ENCODE measurements at places on chromosomes 1 and 21.

- DNase-seq, result no peak
These were observed 725.7 kb downstream of the USP25 start for GRCh38 chr21:16455526-16455925.

- DNase-seq, result no peak
These were observed 42.1 kb upstream of the HUNK start for GRCh38 chr21:31830701-31831100.

- peak; percentile 82 for DNase-seq
These were observed 57.8 kb upstream of the RAVER2 start for GRCh38 chr1:64686828-64687724.

DNA sequence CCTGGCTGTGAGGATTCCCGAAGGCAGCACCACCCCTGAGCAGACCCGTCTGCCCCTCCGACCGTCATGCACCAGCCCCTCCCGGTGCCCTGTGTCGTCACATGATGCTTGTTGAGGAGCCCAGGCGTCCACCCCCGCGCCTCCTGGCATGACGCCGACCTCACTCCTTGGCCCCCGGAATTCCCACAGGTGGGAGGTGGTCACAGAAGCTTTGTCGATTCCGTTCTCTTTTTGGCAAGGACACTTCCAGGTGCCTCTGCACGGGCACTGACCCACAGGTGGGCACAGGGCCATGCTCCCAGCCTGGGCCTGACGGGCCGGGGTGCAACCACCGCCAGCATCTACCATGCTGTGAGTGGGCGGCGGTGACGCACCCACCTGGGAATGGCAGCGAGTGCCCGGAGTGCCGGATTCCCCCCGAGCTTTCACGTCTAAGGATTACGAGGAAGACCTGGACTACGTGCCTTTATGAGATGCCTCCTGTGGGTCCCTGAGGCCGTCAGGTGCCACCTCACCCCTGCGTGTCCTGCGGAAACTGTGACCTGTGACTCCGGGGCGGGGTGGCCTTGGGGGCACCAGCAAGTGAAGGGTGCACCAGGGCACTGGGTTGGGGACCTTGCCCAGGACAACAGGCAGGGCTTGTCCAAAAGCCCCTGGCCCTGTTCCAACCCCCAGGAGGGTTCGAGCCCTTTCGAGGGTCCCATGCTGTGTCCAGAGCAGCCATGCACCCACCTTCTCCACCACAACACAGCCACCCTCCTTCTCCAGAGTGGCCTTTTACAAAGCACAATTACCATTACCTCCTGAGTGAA lies 31.4 kb upstream of the COL6A1 start:
- no peak for DNase-seq

DNA sequence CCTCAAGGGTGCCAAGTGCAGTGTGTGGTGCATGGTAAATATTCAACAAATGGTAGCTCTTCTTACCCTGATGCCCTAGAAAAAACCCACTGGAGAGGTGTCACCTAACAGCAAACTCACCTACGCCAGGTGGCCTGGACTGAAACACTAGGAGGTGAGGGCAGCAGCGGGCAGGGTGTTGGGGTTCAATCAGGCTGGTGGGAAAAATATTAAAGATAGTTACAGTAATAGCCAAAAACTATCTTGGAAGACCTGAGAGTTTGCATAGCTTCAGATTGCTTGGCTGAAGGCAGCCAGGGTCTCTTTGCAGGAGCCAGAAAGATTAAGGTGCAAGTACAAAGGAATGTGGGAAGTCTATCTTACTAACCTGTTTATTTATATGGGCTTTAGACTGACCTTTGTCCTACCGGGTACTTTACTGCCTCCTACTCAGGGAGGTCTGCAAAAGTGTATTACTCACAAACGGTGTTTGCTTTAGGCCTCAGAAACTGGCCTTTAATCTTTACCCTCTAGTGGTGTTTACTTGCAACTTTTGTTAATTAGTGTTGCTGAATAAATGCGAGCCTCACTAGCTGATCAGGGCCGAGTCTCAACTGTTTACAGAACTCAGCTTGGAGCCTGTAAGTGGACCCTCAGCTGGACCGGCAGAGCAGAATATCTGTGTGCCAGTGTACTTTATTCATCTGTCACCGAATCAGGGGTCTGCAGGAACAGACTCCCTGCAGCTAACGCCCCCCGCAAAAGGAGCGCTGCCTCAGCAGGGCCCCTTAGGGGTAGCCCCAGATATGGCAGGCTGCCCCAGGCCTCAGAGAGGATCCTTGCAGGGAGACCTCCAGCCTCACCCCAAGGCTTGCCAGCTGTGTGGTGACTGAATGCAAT lies 63.9 kb downstream of the SYF2 start:
- DNase-seq, result no peak

DNA sequence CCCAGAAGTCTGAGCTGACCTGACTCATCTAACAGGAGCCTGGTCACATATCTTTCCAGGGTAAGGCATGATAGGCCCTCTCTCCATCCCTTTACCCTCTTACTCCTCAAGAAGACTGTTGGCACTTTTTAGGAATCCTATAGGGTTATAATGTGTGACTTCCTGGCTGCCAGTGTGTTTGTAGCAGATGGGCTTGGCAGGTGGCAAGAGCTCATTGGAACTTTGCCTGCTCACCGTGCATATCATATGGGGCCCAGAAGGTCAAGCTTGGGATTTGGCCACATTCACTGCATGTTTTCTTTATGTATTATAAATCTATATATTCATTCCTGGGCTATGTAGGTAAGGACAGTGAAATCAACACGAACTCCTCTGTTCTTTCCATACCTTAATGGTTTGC lies 5.2 kb downstream of the KAZN start:
- DNase-seq, result no peak

GRCh38 chr1:8962812-8963530 lies 17.3 kb downstream of the CA6 start:
- peak; percentile 46 for DNase-seq

DNA sequence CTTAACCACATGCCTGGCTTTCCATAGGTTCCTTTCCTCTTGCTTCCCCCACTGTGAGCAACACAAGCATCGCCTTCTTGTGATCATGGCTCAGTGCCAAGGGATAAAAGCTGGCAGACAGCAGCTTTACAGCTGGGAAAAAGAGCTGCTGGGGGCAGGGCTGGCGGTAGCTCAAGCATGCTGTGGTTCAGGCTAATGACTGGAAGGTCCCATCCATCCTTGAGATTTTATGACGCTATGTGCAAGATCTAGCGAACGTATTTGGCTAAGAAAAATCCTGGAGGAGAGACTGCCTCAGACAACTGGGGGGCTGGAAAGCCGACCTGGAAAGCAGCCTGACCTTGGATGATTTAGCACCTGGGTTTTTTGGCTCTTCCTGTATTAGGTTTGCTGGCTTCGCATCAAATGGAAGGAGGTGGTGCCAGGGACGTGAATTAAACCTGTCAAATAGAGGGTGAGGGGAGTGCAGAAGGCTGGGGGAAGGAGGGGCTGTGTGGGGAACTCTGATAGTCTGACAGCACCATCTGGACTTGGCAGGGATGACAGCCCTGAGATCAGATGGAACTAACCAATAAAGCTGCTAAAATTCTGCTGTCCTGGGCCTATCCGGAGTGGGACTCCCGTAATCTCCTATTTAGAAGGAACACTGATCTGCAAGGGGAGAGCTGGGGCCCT lies 34.8 kb downstream of the ZMYND12 start:
- peak; percentile 30 for DNase-seq

DNA sequence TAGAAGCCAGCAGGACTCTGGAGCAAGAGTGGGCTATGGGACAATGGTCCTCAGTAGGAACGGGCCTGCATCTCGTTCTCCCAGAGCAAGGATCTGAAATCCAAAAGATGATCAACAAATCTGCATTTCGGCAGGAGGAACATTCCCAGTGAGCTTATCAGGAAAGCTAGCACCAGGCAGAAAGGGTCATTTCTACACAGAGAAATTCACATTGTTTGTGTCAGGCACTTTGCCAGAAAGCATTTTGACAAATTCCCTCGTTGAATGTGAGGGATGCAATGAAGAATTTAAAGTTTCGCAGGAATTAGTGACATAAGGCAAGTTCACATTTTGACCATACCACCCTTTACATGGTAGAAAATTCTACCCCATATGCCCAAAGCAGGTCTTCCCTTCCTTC lies 31.6 kb upstream of the ETS2 start:
- DNase-seq, result no peak

- no peak for DNase-seq
These were observed 4.8 kb upstream of the SARS1 start for GRCh38 chr1:109208836-109209463.

DNA sequence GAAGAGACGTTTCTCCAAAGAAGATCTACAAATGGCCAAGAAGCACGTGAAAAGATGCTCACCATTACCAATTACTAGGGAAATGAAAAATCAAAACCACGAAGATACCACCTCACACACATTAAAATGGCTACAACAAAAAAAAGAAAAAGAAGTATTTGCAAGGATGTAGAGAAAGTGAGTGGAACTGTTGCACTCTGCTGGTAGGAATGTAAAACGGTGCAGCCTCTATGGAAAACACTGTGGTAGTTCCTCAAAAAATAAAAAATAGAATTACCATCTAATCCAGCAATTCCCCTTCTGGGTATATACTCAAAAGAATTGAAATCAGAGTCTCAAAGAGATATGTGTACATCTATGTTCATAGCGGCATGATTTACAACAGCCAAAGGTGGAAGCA lies 115.4 kb upstream of the EDN2 start:
- no peak for DNase-seq

DNA sequence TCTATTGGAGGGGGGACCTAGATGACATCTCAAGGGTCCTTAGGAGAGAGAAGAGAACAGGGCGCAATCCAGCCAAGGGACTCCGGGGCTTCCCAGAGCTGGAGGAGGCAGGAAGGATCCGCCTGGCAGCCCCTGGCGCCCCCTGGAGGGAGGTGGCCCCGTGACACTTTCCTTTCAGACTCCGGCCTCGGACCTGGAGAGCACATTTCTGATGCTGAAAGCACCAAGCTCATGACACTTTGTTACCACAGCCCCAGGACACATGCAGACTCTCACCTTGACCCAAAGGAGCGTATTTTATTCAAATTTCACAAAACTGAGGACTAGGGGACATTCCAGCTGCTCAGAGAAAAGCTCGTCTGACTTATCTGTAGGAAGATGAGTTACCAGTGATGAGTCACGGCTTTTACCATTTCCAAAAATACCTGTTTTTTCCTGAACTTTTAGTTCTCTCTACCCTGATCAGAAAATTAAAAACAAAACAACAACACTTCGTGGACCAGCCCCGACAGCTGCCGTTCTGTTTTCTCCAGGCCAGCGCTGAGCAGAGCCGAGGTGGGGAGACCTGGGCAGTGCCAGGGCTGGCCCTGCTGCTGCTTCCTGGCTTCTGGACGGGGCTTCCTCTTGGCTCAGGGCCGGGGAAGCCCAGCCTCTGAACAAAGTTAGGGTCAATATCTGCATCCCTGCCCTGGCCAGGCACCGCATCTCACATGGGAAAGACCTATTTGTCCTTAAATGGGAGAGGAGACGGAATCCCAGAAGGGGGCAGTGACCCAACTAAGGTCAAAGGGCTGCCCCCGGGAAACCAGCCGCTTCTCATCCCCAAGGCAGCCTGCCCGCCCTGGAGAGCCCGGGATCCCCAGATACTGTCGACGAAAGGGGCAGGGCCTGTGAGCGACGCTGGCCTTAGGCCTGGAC lies 21.6 kb upstream of the POFUT2 start:
- peak; percentile 84 for DNase-seq

DNA sequence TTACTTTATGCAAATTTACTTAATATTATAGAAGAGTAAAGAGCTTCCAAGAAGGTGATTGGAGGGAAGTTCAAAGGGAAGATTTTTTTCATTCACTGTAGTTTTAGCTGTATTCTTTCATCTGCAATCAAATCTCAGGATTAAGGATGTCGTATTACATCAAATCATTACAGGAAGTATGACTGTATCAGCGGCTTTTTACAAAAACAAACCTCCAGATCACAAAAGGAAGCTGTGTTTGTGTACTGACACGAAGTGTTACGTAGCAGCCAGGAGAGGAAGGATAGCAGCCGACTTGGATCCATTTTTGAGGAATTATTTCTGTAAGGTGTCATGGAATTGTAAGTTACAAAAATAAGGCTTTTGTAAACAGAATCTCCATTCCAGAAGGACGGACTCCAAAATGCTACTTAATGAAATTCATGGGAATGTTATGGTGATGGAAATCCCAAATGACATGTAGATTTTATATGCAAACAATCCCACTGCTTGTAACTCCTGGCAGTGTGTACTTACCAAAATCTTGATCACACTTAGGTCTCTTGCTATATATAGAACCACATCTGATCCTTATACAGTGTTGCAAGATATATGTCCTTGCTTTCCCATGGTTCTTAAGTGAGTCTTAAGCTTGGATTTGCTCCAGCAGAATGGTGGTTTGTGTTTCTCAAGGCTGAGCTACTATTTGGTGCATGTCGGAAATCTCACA lies 49.8 kb downstream of the KCNJ15 start:
- DNase-seq, result peak; percentile 83

DNA sequence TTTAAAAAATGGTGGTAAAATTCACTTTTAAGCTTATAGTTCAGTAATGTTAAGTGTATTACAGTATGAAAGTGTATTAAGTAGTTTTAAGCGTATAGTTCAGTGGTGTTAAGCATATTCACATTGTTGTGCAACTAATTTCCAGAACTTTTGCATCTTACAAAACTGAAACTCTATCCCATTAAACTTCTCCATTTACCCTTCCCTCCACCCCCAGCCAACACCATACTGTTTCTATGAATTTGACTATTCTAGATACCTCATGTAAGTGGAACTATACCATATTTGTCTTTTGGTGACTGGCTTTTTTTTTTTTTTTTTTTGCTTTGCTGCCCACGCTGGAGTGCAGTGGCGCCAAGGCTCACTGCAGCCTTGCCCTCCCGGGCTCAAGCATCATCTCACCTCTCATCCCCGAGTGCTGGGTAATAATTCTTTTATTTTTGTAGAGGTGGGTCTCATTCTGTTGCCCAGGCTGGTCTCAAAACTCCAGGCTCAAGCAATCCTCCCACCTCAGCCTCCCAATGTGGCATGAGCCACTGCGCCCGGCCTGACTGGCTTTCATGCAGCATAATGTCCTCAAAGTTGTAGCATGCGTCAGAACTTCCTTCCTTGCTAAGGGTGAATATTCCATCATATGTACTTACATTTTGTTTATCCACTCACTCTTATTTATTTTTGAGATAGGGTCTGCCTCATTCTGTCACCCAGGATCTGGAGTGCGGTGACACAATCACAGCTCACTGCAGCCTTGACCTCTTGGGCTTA lies 45.1 kb upstream of the BMP8B start:
- no peak for DNase-seq

Data from kidney capillary endothelial cell (primary cell).